Activated CD8-positive, alpha-beta memory T cell treated with anti-CD3 and anti-CD28 coated beads, Interleukin-2, amount 10 ng/mL, durations not matched to agents 7 days and 5 days (primary cell): ENCODE measurements at places on chromosomes 11 and 22.

- DNase-seq, result no peak
These were observed 4.0 kb downstream of the OOSP4A start for GRCh38 chr11:59967677-59968394.

GRCh38 chr11:64778223-64778472 is 194 bp downstream of the SF1 start:
- no peak for DNase-seq

- DNase-seq, result no peak
These were observed 120.1 kb upstream of the SLC5A12 start for GRCh38 chr11:26841818-26842473.

- no peak for DNase-seq
These were observed 20.0 kb upstream of the ADA2 start for GRCh38 chr22:17239156-17239701.

GRCh38 chr11:125625225-125625629 is 264 bp downstream of the CHEK1 start:
- no peak for DNase-seq

- DNase-seq, result no peak
These were observed 6.9 kb upstream of the COPB1 start for GRCh38 chr11:14506532-14506931.

DNA sequence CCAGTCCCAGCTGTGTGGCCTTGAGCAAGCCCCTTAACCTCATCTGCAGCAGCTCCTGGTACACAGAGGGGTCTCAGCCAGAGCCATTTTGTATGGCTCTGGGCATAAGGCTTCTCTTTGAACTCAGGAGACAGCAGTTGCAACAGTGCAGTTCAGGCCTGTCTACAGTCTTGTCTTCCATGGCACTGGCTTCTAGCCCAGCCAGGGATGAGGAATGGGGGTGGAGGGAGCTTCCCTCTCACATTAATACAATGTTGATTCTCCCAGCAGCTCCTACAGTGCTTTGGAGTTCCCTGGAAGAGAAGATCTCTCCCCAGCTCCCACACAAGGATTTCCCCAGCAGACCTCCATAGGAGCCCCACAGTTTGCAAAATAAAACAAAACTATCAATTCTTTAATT is 350.2 kb downstream of the BUD13 start:
- DNase-seq, result no peak

GRCh38 chr22:24137595-24137994 is 43.7 kb upstream of the SUSD2 start:
- DNase-seq, result no peak

GRCh38 chr11:85596886-85597285 is 30.3 kb downstream of the DLG2 start:
- DNase-seq, result no peak

DNA sequence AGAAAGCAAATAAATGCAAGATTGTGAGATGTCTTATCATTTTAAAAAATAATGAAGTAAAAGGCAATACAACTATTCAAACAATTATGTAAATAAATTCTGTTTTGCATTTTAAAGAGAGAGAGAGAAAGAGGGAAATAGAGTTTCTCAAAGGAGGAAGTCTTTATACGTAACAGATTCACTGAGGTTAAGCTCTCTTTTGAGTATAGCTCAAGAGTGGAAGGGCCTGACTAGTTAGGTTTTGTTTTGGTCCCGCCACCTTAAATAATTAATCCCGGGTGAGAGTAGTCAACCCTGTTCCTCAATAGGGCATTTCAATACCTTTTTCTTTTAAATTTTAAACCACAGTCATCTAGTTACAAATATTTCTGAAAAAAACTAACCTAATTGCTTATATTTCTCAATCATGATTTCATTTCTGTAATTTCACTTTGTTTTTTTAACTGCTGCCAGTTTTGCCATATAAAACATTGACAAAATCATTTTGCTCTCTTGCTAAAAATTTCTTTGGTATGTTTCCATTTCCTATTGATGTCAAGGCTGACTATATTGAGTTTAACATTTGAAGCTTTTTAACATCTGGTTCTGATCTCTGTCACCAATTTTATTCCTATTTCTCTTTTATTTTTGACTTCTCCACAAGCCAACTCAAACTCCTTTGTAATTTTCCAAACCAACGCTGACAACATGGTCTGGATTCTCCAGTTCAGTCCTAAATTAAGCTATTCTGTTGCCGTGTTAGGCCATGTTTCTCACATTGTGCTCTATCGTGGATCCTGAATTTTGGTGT is 10.3 kb downstream of the OR10D3 start:
- no peak for DNase-seq

GRCh38 chr22:20234314-20234682 is 33.8 kb downstream of the RTN4R start:
- DNase-seq, result no peak

- peak; percentile 86 for DNase-seq
These were observed 12.7 kb upstream of the ARHGEF17 start for GRCh38 chr11:73295241-73295995.

GRCh38 chr22:35914665-35915476 is 113.8 kb downstream of the RBFOX2 start:
- DNase-seq, result no peak

GRCh38 chr11:58575377-58576020 is at the start of gene LPXN:
Gene LPXN (minus strand): TSS chr11:58575856. CDS start chr11:58575772, 84 bp downstream.
- DNase-seq, result peak; percentile 71

- no peak for DNase-seq
These were observed 165.5 kb upstream of the C11orf58 start for GRCh38 chr11:16572945-16573344.
